ENCODE measurements at places on chromosomes 2 and 18. TPM values are rescaled to one million over a fixed set of nuclear protein-coding genes. Genes with fewer than 3 reads are reported as not detected.

GRP gene
- not detected for total RNA-seq

DLGAP1 gene
- total RNA-seq = 0.09 TPM

ITPRIPL1 gene
- not detected for total RNA-seq

CLEC4F gene
- not detected for total RNA-seq

C2orf78 gene
- total RNA-seq = not detected

SCYGR4 gene
- not detected for total RNA-seq

KCNE4 gene
- total RNA-seq = 1.2 TPM

RAMP1 gene
- total RNA-seq = not detected

GRHL1 gene
- total RNA-seq = 1.7 TPM

CRYGD gene
- not detected for total RNA-seq

VSNL1 gene
- total RNA-seq = not detected

ALPP gene
- 0.37 TPM for total RNA-seq

AFF3 gene
- total RNA-seq = 0.06 TPM

TMEM178A gene
- 0.10 TPM for total RNA-seq

TSPYL6 gene
- total RNA-seq = not detected

PLCD4 gene
- total RNA-seq = 0.31 TPM

PASK gene
- total RNA-seq = 6.4 TPM

DYNAP gene
- not detected for total RNA-seq

IL1R2 gene
- 0.71 TPM for total RNA-seq

TXNDC9 gene
- total RNA-seq = 43.9 TPM

NAPG gene
- total RNA-seq = 11.7 TPM

ANO7 gene
- 2.1 TPM for total RNA-seq

LYPD1 gene
- 18.2 TPM for total RNA-seq

ADD2 gene
- total RNA-seq = 23.6 TPM
